WTC11 (cell line): ENCODE measurements at places on chromosomes 5 and 9.

- no peak for DNase-seq
Measured at GRCh38 chr9:80842389-80842788, 847.0 kb downstream of the TLE1 start.

DNA sequence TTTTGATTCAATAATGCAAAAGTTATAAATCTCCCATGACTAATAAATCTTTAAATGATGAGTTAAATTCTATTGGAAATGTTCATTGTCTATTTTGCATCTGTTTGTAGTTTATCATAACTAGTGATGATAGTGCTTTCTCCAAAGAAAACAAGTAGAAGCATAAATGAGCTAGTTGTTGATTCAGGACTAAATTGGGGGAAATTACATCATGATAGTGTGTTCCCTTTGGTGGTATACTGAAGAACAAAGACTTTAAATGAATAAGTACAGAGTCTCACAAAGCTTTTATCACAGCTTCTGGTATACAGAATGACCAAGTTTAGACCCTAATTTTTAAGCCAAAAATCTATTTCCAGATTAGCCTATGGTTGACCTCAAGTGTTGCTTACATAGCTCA lies 173.8 kb downstream of the MCTP1 start:
- no peak for DNase-seq

DNA sequence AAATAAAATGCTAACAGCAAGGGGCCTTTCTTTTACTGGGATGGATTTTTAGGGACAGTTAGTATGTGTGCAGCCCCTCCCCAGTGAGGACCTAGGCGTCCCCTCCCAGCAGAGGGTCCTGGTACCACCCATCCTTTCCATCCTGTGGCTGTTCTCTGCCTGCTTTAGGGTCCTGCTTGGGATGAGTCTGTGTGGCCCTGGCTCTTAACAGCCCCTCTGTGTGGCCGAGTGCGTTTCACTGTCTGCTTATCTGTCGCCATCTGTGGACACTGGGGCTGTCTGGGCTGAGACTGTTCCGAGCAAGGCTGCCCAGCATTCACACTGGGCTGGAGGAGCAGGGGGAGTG lies 17.0 kb downstream of the WNK2 start:
- DNase-seq = no peak

GRCh38 chr9:130555968-130556367 lies 23.4 kb upstream of the FUBP3 start:
- DNase-seq = no peak
